ENCODE measurements at places on chromosomes 5 and 9. TPM values are rescaled to one million over a fixed set of nuclear protein-coding genes. Genes with fewer than 3 reads are reported as not detected.

The NEURL1B gene
- total RNA-seq = 55.8 TPM

The PCDHGA12 gene
- total RNA-seq = 1.7 TPM

The ORM2 gene
- total RNA-seq = not detected

DNA sequence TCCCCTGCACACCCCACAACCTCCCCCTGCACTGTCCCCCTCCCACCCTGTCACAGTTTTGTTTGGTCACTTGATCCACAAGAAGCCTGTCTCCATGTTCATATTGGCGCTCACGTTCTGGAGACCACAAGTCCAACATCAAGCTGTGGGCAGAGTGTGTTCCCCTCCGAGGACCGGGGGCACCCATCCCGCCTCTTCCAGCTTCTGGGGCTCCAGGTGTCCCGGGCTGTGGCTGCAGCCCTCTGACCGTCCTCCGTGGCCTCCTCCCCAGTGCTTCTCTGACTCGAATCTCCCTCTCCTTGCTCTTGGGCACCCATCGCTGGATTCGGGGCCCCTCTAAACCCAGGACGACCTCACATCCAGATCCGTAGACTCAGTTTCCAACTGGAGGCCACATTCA, 49.2 kb downstream of the PLEKHG4B start:
- H3K4me1 ChIP-seq = no peaks in the 10 kb centered on the region
- no peaks in the 10 kb centered on the region for H3K36me3 ChIP-seq
- no peak for DNase-seq
- no peak overlapping the region for H3K27ac ChIP-seq

DNA sequence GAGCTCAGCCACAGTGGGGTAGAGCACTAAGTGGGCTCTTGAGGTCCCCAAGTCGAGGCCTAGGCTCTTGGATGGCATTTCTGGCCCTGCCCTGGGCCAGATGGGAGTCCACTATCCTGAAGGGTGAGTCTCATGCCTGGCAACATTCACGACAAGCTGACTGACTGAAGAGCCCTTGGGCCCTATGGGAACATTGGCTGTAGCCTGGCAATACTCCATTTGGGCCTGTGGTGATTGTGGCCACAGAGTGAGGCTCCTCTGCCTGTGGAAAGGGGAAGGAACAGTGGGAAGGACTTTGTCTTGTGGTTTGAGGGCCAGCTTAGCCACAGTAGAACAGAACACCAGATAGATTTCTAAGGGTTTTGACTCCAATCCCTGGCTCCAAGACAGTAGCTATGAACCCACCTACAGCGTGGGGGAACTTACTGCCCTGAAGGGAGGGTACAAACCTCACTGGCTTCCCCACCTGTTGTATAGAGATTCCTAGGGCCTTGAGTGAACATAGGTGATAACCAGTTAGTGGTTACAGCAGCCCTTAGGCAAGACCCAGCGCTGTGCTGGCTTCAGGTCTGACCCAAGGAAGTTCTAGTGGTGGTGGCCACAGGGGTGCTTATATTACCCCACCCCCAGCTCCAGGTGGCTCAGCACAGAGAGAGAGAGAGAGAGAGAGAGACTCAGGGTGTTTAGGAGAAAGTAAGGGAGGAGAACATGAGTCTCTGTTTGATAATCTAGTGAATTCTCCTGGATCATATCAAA, 72.4 kb downstream of the KIAA0825 start:
- H3K27ac ChIP-seq = no peak overlapping the region
- H3K27me3 ChIP-seq = no peaks in the 10 kb centered on the region
- H3K4me3 ChIP-seq = no peak overlapping the region
- no peaks in the 10 kb centered on the region for H3K36me3 ChIP-seq
- no peak for DNase-seq
